Liver (tissue), 10 donors: ENCODE measurements at places on chromosomes 16 and 17.

DNA sequence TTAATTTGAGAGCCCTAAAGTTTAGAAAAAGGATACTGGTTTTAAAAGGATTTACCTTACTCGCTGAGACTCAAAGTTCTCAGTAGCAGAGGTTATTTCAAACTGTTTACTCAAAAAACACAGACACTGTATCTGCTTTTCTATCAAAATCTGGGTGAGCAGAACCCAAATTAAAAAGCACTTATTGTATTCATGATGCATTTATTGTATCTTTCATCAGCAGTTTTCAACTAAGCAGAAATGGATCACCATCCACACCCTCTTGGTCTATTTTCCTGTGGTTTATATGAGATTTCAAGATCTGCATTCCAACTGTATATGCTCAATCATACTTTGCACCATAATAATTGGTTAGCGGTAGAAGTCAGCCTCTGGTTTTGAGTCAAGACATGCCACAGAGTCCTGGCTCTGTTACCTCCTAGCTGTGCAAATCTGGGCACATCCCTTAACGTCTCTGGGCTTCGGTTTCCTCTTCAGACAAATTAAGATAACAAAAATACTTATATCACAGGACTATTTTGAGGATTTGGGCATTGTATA is 109.5 kb downstream of the ASIC2 start:
- DNase-seq: no peak

DNA sequence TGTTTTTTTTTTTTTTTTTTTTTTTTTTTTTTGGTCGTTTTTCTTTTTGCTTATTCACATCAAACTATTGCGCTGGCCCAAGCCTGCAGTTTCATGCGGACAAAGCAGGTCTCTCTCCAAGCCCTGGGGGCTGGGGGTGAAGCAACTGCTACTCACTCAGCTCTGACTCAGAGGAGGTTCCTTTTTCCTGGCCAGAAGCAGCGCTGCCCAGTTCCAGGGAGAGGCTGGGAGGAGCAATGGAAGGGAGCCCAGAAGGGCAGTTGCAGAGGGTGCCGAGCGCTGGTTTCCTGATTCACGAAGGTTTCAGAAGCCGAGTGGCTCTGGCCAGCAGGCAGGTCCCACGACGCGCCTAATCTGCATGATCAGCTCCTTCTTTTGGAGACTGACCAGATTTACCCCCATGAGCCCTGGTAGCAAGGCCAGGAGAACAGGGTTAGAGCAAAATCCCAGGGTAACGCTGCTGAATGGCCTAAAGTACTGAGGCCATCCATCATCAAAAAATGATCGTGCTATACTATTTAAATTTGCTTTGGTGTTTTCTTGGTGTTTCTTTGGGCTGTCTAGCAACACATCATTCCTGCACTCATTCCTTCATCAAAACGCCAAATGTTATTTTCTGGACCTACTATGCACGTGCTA is 144.7 kb upstream of the SOX9 start:
- DNase-seq: no peak

- no peak for DNase-seq
These were observed 63.1 kb downstream of the BANP start for GRCh38 chr16:88014252-88014781.

GRCh38 chr16:70684146-70685060 is 1.4 kb downstream of the MTSS2 start:
- no peak for DNase-seq

GRCh38 chr16:22314661-22315626 is 17.7 kb downstream of the POLR3E start:
- no peak for DNase-seq

DNA sequence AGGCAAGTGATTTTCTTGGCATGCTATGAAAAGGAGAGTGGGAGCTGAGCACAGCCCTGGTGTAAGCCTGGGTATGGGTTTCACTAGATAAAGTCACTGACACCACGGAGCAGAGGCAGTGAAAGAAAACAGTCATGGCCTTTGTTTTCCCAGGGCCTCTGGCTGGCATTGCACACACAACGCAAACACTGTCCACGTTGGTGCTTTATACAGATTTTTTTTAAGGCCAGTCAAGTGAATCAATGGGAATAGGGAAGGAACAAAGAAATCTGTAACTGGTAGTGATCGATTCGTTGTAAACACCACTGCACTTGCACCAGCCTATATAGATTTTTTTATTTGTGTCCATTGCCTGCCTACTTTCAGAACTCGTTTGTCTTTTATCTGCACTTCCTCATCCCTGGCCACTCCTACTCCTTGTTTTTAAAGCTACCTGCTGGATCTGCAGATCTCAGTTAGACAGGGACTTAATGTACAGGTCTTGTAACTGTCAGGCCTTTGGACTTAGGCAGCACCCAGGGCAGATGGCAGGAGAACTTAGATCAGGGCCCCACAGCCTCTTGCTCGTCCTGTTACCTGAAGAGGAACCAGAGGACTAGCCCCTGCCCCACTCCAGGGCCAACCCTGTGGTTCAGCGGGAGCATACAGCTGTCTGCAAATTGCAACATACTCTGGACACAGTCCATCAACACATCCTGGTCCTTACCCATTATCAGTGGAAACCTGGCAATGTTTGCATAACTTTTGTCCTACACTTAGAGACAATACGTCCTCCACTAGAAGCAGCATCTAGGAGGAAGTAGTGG is 10.6 kb upstream of the TMIGD1 start:
- DNase-seq: peak; percentile 62

DNA sequence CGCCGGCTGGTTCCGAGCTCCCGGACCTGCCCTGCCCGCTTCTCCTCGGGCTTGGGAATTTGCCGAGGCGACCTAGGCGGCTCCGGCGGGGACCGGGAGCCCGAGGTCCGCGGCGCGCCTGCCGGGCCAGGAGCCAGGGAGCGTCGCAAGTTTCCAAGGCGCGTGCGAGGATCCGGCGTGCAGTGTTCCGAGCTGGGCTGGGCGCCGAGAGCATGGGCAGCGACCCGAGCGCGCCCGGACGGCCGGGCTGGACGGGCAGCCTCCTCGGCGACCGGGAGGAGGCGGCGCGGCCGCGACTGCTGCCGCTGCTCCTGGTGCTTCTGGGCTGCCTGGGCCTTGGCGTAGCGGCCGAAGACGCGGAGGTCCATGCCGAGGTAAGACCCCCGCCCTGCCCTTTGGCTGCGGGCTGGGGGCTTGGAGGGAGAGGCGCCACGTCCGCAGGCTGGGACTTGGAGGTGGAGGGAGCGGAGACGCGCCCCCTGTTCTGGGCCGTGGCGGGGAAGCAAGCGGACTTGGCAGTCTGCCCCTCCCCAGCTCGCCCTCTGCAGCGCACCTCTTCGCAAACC is 668 bp downstream of the MMP15 start:
- no peak for DNase-seq

DNA sequence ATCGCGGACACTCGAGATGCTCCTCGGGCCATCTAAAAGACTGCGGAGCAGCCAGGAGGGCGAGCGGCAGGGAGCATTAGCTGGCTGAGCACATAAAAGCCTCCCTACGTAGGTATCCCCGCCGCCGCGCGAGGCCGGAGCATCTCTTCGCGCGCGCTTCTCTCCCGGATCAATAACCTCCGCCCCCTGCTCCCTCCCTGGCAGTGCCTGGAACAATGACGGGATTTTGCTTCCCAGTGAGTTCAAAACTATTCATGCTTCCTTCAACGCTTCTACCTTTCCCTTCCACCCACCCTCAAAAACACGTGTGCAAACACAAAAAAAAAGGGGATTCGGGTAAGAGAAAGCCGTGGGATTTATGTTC is 984 bp downstream of the CENPV start:
- peak; percentile 61 for DNase-seq

DNA sequence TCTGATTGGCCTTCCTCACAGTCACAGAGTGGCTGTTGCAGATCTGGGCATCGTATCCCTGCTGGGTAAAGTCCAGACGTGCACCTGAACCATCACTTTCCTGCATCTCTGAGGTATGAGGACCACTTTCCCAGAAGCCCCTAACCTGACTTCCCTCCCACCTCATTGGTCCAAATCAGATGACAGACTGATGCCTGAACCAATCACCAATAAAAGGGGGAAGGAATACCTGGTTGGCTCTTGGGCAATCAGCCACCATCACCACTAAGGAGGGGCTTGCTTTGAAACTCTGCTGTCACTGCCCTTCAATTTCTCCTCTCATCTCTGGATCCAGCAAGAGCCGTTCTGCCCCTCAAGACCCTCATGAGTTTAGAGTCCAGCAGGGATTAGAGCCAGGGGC is 13.6 kb upstream of the WFDC1 start:
- DNase-seq: no peak

DNA sequence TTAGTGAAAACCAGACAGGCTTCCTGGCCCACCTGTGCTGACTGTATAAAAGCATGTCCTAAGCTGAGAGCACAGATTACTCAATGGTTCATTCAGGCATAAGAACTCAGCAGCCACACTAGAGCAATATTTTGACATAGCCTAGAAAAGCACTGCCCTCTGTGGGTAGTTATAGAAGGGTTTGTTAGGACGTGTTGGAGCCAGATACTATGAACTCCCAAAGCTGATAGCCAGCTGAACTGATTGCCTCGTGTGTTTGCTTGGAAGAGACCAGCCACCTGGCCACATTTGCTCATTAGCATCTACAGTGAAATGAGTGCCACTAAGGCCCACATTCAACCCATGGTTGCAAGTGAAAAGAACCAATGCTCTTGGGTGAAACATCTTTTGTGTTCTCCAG is 30.8 kb upstream of the ABCA5 start:
- no peak for DNase-seq

DNA sequence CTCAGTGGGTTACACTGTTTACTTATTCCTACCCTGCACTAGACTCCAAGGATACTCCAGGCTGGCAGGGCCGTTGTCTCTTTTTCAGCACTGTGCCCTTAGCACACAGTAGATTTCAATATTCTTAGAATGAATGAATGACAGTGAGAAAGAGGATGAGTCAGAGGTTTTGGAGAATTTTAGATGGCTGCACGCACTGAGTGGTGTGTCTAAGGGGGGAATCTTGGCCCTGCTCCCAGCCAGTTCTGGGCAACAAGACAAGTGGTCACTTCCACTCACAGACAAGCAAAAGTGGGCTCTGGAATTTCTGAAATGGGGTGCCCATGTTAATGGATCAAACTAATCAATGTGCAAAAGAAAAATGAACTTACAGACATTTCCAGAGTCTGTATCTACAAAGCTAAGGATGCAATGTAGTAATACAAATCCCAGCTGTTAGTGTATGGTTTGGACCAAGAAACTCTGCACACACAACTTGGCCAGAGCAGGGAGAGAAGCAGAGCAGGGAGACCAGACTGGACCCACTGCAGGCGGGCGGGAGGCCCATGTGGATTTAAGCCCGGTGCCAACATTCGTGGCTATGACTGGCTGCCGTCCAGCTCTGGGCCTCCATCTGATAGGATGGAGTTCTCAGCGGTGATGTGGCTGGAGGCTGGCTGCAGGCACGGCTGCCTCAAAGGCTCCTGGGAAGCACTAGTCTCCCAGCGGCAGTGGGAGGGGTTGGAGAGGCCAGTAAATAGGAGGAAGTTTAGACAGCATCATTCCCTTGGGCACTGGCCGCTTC is 95.6 kb upstream of the CDYL2 start:
- no peak for DNase-seq

DNA sequence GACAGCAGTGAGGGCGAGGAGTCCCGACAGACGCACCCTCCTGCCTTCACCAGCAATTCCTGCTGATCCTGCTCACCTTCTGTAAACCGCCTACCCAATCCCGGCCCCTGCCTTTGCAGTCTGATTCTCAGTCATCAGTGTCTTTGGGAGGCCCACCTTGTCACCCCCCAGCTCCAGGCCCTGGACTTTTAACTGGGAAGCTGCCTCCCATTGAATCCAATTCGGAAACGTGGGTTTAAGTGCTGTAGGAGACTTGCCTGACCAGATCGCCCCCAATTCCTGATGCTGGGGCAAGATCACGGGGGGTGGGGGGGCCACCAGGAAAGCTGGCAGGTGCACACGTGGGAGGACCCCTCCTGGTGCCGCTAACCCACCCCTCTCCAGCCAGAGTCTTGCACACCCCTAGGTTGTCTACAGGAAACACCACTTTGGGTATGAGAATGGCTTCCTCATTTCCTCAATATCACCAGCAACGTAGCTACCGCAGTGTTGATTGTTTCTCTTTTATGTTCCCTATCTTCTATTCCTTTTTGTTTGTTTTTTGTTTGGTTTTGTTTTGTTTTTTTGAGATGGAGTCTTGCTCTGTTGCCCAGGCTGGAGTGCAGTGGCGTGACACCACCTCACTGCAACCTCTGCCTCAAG is 46.6 kb upstream of the CMIP start:
- no peak for DNase-seq

GRCh38 chr17:18173740-18174139 is 9.9 kb upstream of the ALKBH5 start:
- no peak for DNase-seq

DNA sequence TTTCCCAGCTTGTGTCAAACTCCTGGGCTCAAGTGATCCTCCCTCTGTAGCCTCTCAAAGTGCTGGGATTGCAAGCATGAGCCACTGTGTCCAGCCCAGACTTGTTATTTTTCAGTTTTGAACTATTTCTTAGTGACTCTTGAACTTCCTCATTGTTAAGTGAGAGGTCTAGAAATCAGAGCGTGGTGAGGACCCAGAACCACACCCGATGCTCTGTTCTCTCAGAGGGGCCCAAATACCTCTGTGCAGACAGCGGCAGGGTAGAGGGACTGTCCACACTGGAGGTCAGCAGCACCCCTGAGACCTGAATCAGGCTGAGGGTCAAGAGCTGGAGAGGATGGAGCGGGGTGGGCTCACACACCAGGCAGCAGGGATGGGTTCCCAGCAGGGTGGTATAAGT is 47.7 kb upstream of the MEAK7 start:
- DNase-seq: no peak

GRCh38 chr17:60356940-60357339 is 35.0 kb downstream of the USP32 start:
- DNase-seq: no peak

- DNase-seq: no peak
These were observed at the start of gene ARL5C for GRCh38 chr17:39165841-39166349. Gene ARL5C, minus strand, starts transcription at chr17:39166161. Its CDS starts 401 bp downstream, at chr17:39165760.

DNA sequence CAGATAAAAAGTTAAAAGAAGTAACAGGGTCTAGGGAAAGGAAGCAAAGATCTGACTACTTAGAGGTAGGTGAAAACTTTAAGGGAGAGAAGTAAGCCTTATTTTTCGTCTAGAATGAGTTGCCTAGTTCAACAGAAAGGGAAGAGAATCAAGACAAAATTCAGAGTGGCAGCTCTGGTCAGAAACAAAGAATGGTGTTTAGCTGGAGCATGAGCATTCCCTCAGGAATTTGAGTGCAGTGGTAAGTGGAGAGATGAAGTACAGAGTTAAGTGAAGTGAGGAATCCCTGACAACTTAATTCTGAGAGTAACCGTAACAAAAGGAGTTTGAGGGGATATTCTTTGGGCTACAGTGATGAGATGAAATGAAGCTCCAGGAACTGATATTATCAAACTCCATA is 11.5 kb downstream of the SMG6 start:
- no peak for DNase-seq

GRCh38 chr17:49214676-49215360 is 4.3 kb downstream of the ABI3 start:
- DNase-seq: no peak

DNA sequence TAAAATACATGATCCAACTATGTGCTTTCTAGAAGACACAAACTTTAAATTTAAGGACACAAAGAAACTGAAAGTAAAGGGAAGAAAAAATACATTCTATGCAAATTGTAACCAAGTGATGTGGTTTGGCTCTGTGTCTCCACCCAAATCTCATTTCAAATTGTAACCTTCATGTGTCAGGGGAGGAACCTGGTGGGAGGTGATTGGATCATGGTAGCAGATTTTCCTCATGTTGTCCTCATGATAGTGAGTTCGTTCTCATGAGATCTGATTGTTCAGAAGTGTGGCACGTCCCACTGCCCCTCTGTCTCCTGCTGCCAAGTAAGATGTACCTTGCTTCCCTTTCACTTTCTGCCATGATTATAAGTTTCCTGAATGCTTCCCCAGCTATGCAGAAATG is 15.0 kb downstream of the OR1A1 start:
- no peak for DNase-seq

- no peak for DNase-seq
These were observed 202.4 kb downstream of the SEC14L1 start for GRCh38 chr17:77343031-77343800.
